ENCODE measurements at places on chromosomes 6 and 20.
A peak's percentile ranks its signal among the peaks of the same experiment; 100 is the strongest.

GRCh38 chr6:123393331-123393730 is 243.4 kb downstream of the TRDN start:
- DNase-seq: no peak

GRCh38 chr6:156438350-156438923 is 338.7 kb upstream of the ARID1B start:
- no peak for DNase-seq

DNA sequence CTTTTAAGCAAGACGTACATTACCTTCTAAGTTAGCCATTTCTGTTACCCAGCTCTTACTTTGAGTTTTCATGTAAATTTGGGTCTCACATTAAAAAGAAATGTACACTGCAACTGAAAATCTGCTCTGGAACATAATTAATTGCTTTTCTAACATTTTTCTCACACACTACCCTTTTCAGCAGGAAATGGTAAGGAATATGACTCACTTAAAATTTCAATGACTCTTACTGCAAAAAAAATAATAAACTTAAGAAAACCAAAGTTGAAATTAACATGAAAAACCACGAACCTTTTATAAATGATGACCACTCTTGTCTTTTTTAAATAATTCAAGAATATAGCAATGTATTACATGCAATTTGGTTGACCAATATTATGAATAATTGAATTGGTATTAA is 1.3 kb downstream of the CGA start:
- DNase-seq: no peak

DNA sequence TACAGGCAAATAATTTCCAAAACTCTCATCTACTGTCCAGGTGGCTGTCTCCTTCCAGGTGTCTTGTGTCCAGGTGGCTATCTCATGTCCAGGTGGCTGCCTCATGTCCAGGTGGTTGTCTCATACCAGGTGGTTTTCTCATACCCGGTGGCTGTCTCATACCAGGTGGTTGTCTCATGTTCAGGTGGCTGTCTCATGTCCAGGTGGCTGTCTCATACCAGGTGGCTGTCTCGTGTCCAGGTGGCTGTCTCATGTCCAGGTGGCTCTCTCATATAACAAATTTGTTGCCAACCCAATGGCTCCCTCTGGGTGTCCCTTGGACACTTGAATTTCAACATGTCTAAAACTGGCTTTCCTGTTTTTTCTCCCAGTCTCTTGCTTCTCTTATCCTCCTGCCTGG is 14.3 kb upstream of the SLC22A3 start:
- DNase-seq: no peak

DNA sequence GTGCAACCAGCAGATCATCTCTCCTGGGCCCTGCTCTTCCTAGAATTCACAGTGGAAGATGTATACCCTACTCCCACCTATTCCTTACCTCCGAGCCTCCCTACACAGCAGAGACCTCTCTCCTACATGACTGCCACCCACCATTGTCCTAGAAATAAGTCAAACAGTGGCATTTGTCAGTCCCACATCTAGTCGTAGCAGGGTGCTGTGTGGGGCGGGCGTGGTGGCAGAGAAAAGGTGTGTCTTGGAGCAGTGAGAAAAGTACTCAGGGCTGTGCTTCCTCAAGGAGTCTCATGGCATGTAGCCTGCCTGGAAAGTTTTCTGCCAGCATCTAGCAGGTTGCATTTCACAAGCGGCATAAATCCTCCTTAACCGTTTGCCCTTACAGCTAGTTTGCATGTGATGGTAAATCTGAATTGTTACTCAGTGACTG is 59.4 kb upstream of the PTGIS start:
- no peak for DNase-seq

DNA sequence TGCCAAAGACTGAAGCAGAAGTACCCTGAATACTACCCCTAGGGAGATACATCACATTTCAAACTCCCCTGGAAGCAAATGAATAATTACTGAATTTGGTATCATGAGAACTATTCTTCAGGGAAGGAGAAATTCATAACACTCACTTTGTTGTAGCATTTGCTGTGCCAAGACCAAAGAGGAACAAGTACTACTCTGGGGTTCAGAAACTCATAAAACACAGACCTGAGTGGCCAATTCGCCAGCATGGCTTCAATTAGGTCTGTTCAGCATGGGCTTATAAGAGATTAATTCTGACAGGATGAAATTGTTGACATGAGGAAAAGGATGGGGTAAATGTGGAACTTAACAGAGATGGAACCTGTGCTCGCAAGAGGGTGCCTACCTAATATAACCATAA is 6.5 kb downstream of the ELOVL5 start:
- no peak for DNase-seq

DNA sequence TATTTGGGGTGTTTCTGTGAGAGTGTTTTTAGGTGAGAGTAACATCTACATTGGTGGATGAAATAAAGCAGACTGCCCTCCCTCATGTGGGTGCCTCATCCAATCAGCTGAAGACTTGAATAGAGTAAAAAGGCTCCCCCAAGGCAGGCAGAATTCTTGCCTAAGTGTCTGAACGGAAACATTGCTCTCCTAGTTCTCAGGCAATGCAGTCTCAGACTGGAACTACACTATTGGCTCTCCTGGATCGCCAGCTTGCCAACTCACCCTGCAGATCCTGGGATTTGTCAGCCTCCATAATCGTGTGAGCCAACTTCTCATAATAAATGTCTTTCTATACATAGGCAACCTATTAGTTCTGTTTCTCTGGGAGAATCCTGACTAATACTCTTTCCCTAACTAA is 5.5 kb upstream of the TMEM170B start:
- DNase-seq: no peak

DNA sequence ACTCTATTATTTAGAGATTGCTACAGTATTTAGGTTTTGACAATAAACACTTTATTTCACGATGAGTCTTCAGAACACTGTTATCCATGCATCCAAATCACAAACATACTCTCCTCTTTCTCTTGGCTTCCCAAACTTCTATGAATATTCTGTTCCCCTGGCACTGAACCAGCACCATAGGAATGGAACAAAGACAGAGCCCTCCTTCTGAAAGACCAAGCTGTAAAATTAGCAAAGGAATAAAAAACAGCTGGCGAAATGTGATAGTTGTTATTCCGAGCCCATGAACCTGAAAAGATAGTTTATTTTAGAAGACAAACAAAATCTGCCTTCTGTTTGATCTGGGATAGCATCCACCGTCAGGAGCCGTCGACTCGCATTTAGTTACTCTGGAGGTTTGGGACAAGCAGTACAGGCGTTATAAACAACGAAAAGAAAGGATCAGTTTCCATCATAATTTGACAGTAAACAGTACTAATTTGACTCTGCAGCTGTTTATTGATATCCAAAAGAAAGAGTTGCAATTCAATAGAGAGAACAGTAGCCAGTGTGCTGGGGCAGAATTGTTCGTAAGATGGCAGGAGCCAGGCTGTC is 161.4 kb downstream of the CLIC5 start:
- no peak for DNase-seq

DNA sequence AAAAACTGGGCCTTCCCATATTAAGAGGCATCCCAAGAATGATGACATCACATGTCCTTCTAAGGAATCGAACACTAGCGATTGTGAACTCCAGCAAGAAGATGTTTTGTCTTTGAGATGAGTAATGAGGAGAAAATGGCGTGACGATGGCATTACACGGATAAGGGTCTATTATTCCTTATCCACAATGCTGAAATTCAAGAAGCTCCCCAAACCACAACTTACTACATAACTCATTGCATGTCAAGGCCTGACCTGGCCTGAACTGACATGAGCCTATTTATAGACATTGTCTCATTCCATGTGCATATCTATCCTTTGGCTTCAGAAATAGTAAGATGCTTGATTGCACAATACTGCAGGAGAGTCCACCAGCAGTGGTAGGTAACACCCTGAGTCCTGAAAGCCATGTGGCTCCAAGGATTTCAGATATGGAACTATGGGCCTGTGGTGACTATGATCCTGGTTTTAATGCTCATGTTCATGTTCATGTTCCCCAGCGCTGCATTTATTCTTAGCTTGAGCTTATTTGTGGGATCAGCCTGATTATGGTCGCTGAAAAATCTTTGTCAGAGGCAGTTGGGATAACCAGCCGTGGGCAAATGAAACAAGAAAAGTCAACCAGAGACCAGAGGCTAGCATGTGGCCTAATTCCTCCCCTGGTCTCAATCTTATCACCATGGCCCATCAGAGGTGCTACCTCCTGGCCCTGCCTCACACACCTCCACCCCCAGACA is 183.2 kb upstream of the JARID2 start:
- DNase-seq: peak; percentile 99

DNA sequence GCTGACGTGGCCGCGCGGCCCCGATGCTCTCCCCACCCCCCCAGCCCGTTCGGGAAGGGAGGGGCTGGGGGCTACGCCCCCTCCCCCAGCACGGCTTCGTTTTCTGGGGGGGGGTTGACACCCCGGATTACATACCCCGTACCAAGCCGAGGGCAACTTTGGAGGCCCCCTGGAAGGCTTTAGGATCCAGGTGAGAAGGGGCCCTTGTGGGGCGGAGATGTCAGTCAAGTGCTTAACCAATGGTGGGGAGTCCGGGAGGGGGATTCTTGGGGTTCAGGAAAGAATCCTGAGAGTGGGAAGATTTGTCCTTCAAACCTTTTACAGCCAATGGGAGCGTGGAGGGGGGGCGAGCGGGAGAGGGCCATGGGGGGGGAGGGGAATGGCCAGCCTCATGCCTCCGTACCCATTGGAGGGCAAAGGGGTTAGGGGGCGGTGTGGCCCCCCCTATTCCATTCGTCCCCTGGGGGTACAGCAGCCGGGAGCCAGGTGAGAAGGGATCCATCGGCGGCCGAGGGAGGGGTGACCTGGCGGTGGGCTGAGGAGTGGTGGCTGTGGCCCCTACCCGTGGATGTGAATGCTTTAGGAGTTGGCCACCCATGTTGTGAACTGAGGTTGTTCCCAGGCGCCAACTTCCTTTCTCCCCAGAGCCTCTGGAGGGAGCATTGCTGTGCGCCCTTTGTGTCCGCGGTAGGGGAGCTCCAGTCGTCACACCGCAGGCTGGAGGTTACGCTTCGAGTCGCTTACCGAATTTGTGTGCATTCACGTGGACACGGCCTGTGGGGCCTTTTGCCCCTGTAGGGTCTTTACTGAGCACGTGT is 682 bp downstream of the BRD2 start:
- DNase-seq: no peak

DNA sequence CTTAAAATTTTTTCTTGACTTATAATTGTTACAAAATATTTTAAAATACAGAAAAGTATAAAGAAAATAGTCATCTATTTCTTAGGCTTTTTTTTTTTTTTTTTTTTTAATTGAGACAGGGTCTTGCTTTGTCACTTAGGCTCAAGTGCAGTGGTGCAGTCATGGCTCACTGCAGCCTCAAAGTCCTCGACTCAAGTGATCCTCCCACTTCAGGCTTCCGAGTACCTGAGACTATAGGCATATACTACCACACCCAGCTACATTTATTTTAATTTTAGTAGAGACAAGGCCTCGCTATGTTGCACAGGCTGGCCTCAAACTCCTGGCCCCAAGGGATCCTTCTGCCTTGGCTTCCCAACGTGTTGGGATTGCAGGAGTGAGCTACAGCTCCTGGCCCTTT is 5.3 kb upstream of the ACAT2 start:
- no peak for DNase-seq

DNA sequence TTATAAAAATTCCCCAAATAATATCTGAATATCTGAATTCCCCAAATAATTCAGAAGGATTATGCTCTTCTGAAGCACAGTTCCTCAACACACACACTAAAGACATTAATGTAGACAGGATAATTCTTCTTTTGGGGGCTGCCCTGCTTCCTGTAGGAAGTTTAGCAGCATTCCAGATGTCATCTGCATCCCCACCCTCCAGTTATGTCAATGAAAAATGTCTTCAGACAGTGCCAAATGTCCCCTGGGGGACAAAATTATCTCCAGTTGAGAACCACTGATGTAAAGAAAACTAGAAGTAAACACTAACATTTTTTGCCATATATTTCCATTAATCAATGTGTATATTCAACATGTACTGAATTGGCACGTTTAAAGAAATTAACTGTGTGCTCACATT is 25.9 kb upstream of the NAA20 start:
- DNase-seq: no peak

DNA sequence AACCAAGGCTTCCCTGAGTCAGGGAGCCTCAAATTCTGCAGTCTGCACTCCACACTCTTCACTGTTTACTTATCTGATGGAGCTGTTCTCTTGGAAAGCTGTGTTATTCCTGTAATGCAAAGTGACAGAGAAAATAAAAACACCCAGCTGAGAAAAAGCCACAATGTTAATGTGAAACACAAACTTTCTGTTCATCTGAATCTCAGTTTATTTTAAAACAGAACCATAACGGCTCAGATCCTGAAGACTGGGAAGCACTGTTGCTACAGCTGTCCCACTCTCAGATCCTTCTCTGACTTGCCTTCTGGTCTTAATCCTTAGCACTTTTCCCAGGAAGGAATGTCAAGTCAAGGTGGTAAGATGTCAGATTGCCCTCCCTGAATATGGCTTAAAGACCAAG is 736.6 kb downstream of the DHX35 start:
- DNase-seq: no peak

- DNase-seq: no peak
These were observed 317.7 kb upstream of the ADGRB3 start for GRCh38 chr6:68317366-68317765.

DNA sequence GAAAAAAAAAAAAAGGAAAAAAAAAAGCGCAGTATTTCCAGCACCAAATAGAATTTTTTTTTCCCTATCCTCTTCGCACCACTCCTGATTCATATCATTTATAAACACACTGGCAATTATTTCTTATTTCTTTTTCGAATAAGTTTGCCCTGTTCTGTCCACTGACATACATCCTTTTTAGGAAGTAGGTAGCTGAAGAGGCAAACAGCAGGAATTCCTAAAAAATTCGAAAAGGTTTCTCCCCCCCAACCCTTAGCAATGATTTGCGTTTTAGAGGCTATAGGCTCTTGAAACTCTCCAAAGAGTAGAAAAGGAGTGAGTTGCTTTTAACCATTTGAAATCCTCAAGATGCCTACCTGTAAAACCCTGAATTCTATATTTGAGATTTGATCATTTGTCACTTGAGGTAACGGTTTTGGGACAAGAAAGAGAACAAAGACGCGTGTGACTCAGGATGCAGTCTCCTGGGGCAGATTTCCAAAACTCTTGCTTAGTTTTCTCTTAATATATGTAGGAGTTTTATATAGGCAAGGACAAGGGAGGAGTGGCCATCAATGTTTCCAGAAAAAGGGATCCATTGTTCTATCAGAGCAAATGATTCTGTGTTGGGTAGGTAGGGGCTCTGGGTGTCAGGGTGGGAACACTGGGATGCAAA is 531 bp upstream of the CCN2 start:
- DNase-seq: no peak

- no peak for DNase-seq
These were observed 21.1 kb downstream of the THBS2 start for GRCh38 chr6:169232507-169232931.

GRCh38 chr20:21796059-21796458 is 90.6 kb downstream of the PAX1 start:
- no peak for DNase-seq

- no peak for DNase-seq
These were observed 118.8 kb upstream of the NRN1 start for GRCh38 chr6:6125495-6125894.

DNA sequence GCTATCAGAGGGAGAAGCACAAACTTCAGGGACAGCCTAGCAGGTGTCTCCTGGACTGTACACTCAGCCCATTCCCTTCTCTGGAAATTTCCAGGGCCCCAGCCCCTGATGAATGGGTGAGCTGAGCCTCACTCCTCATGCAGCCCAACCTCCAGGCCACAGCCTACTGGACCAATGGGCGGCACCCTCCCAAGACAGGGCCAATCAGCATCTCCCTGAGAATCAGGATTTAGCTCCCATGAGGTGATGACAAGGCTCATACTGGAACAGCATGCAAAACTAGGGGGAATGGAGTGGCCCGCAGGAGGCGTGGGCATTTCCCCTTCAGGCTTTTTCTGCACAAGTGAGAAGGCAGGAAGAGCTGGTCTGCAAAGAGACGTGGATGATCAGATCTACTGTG is 29.0 kb downstream of the NFATC2 start:
- no peak for DNase-seq

Measured in keratinocyte (primary cell).